ENCODE measurements at places on chromosomes 2 and 18. TPM values are rescaled to one million over a fixed set of nuclear protein-coding genes. Genes with fewer than 3 reads are reported as not detected.

The DSG4 gene
- polyA plus RNA-seq, result not detected

The UGT1A8 gene
- polyA plus RNA-seq, result not detected

The DTNA gene
- 92.6 TPM for polyA plus RNA-seq

The MRO gene
- polyA plus RNA-seq, result 0.19 TPM

The MYO7B gene
- polyA plus RNA-seq, result 1.1 TPM

The SERPINB8 gene
- 0.72 TPM for polyA plus RNA-seq

The COA5 gene
- 23.2 TPM for polyA plus RNA-seq

The CLEC4F gene
- 0.46 TPM for polyA plus RNA-seq

Data from heart left ventricle (tissue), 16 donors.